ENCODE measurements at places on chromosomes 1 and 21.
A peak's percentile ranks its signal among the peaks of the same experiment; 100 is the strongest.

DNA sequence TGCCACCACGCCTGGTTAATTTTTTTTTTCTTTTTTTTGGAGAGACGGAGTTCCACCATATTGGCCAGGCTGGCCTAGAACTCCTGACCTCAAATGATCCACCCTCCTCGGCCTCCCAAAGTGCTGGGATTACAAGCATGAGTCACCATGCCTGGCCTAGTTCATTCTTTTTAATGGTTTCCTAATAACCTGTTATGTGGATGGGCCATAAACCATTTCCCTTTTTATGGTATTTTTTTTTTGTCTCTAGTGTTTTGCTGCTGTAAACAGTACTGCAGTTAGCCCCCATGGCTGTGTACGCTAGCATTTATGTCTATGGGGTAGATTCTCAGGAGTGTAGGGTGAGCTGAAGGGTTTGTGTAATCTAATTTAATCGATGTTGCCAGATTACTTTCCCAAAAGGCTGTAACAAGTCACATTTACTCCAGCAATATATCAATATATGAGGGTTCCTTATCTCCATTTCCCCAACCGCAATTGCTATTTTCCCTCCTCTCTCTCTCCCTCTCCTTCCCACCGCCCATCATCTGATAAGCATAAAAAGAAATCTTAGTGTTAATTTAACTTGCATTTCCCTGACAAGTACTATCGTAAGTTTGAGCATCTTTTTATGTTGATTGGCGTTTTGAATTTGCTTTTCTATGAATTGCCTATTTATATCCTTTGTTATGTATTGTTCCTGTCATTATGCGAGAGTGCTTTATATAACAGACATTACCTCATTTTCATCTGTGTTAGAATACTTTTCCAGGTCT lies 28.7 kb downstream of the RCSD1 start:
- DNase-seq: no peak

- DNase-seq: no peak
These were observed 27.7 kb downstream of the ACOT11 start for GRCh38 chr1:54575605-54576290.

GRCh38 chr1:193747579-193747978 lies 561.2 kb upstream of the B3GALT2 start:
- no peak for DNase-seq

- DNase-seq: no peak
These were observed 195.3 kb downstream of the ZBTB18 start for GRCh38 chr1:244246334-244246733.

DNA sequence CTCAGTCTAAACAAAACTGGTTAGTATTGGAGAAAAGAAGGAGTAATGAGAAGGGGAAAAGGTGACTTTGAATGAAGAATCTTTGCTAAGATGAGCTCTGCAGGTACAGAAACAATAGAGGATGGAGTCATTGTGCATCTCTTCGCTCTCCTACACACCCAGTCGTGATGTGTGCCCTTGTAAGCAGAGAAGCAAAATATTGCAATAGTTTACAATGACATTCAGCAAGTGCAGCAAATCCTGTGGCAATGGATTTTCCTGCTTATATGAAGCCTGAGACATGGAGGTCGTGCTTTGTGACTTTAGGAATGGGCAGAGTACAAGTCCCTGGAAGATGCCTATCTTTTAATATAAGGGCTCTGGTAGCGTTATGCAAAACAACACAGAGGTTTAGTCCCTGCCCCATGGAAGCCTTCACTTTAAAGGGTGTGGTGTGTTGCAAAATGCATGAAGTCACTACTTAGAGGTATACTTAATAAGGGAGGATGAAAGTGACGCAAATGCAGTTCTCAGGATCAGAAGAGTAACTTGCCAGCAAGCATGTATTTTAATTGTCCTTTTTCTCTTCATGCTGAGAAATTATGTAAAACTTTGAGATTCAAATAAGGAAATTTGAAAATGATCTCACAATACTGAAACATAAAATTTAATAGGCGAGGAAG lies 88.0 kb upstream of the IVNS1ABP start:
- DNase-seq: no peak

GRCh38 chr1:12279728-12280464 lies 50.1 kb downstream of the VPS13D start:
- DNase-seq: no peak

DNA sequence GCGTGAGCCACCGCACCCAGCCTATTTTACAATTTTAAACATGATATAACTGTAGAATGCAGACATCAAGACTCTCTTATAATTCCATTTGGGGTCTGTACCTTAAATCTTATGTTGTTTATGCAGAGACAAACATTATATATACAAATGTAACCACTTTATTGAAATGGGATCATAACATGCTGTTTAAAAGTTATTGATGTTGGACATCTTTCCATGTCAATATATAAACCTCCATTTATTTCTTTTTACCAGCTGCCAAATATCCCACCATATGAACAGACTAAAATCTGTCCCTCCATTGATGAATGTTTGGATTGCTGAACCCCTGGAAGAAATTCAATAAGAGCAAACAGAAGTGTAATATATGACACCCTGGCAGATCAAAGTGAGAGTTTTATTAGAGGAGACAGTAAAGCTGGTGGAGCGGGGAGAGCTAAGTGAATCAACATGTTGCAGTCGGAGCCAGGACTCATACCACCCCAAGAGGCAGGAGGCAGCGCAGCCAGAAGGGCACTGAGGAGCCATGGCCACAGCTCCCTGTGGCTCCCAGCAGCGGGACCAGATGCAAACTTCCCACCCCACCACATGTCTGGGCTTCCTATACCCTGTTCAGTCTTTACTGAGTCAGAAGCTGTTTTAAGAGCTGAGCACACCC lies 4.7 kb upstream of the PCSK9 start:
- no peak for DNase-seq

DNA sequence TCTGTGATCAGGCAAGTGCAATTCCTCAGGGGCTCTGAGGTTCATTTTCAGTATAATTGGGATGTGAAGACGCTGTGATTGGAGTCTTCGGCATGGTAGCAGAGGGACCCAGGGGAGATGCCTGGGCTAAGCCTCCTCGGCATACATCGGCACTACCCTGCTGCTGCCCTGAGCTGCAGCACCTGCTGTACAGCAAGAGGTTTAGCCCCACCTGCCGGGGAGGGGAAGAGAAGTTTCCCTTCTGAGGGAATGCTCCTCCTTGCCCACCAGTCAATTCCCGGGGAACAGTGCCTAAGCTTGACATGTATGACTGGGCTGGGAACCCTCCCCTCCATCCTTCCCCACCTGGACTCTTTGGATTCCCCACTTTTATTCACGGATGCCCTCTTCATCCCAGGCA lies 24.9 kb downstream of the CNIH3 start:
- peak; percentile 83 for DNase-seq

GRCh38 chr1:203818399-203818798 lies 23.0 kb downstream of the ZBED6 start:
- DNase-seq: no peak

- DNase-seq: no peak
These were observed 110.1 kb upstream of the VAV3 start for GRCh38 chr1:108075055-108075454.

GRCh38 chr1:59670662-59671061 lies 144.1 kb upstream of the HOOK1 start:
- DNase-seq: no peak

- no peak for DNase-seq
These were observed 85.7 kb downstream of the ITPKB start for GRCh38 chr1:226653311-226653921.

GRCh38 chr1:21048462-21048861 lies 128.2 kb downstream of the EIF4G3 start:
- DNase-seq: no peak

- no peak for DNase-seq
These were observed 10.4 kb downstream of the PGLYRP4 start for GRCh38 chr1:153337980-153338853.

- DNase-seq: no peak
These were observed 548.1 kb downstream of the BRINP3 start for GRCh38 chr1:189929501-189930099.

DNA sequence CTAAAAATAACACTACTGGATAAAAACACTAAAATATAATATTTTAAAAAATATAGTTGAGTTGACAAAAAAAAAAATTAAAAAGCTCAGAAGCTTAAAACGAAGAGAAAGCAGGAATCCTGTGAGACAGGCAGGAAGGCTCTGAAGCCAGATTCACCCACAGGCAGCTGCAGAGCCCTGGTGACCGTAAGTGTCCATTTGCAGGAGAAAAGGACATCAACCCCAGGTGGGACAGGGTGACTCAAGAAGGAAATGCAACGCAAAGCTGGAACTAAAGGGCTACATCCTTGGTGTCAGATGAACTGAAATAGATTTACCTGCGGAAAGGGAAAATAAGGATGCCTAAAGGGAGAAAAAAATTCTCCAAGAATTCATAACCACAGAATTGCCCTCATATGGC lies 46.8 kb downstream of the USP24 start:
- DNase-seq: no peak

DNA sequence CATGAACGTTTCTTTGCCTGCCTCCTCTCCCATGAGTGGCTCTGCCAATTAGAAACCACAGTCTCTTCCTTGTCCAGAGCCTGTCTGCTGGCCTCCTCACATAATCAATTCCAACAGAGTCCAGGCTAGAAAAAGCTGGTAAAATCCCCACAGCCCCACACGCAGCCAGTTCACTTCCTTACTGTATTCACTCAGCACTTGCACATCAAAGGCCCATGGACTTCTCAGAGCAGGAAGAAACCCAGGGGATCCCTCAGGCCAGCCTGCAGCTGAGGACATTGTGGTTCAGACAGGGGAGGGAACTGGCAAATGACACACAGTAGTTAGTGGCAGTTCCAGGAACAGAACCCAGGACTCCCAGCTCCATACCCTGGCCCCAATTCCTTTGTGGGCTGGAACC lies 171.6 kb upstream of the EDN2 start:
- DNase-seq: no peak

GRCh38 chr1:197954718-197955418 lies 37.7 kb downstream of the LHX9 start:
- no peak for DNase-seq

DNA sequence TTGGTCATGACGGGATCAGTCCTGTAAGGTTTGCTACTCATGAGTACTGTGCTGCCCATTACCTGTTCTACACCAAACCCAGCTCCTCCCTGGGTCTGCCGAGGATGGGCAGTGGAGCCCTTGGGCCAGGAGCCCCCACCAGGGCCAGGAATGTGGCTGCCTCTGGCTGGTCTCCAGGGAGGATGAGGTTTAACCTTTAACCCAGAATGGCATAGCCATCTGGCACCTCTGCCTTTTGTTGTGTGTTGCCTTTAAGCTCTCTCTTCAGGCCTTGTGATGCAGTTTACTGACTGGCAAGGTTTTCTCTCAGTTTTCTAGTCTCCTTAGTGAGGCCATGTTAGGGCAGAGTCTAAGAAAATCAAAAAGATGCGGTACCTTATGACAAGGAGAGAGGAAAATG lies 38.6 kb downstream of the SIPA1L2 start:
- no peak for DNase-seq

DNA sequence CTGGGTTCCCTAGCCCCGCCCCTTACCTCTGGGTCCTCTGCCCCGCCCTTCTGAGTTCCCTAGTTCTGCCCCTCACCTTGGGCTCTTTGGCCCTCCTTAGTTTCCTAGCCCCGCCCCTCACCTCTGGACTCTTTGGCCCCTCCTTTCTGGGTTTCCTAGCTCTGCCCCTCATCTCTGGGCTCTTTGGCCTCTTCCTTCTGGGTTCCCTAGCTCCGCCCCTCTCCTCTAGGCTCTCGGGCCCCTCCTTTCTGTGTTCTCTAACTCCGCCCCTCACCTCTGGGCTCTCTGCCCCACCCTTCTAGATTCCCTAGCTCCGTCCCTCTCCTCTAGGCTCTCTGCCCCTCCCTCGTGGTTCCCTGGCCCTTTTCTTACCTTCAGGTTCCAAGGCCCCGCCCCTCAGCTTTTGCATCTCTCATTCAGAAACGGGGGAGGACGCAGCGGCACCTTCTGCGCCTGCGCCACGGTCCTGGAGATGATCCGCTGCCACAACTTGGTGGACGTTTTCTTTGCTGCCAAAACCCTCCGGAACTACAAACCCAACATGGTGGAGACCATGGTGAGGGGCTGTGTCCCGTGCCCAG lies 88.5 kb downstream of the PTPRU start:
- DNase-seq: no peak

GRCh38 chr1:62025892-62026291 lies 168.8 kb upstream of the L1TD1 start:
- DNase-seq: no peak

GRCh38 chr1:36089393-36090121 lies 865 bp downstream of the ADPRS start:
- DNase-seq: no peak

DNA sequence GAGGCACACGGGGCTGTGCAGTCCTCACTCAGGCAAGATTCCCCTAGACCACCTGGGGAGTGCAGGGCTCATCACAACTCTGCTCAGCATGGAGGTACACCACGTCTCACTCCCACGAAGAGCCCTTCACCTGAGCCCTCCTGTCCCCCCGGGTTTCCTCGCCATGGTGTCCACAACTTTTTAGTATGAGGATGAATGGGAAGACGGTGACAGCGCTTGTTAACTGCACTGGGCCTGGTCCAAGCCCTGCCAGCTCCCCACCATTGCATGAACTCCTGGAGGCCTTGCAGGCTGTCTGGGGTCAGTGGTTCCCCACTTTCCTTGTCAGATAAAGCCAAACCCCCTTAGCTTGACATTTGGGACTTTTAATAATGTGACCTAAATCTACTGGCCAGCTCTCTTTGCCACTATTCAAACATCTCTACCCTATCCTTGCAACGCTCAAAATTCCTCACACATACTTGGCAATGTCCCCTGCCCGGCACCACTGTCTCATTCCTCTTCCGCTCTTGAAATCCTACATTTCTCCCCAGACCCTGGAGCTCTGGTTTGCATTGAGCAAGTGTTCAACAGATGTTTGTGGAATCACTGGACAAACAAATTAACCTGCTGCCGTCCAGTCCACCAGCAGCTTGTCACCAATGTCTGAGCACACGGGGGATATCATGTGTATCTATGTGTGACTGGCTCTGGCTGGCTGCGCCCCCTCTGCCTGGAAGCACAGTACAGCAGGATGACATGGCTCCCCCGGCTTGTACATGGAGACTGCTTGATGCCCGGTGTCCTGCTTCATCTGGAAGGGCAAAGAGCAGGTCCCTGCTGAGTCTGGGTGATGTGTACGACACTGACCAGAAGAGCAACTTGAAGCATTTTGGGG lies 11.2 kb downstream of the TMEM9 start:
- DNase-seq: no peak

DNA sequence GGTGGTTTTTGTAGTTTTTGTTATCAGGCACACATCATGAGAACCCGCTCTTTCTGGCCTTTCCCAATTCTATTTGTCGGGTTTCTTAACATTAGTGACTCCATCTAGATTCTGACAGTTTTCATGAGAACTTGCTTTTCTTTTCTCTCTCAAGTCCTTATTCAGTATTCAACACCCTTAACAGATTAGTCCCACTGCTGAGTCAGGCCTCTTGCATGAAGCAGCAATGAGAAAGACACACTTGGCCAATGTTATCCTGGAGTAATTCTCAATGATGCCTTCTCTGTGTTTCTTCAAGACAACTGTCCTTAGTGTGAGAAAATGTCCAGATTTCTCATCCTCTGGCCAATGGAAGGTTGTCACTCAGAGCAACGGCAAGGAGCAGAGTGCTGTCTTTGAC lies 11.3 kb downstream of the FMO2 start:
- DNase-seq: no peak

GRCh38 chr1:25898223-25899015 lies 7.8 kb downstream of the STMN1 start:
- no peak for DNase-seq

All from NCI-H2171 (cell line).